Mesenchymal stem cell (in vitro differentiated cells and primary cell): ENCODE measurements at places on chromosomes 4 and X.

DNA sequence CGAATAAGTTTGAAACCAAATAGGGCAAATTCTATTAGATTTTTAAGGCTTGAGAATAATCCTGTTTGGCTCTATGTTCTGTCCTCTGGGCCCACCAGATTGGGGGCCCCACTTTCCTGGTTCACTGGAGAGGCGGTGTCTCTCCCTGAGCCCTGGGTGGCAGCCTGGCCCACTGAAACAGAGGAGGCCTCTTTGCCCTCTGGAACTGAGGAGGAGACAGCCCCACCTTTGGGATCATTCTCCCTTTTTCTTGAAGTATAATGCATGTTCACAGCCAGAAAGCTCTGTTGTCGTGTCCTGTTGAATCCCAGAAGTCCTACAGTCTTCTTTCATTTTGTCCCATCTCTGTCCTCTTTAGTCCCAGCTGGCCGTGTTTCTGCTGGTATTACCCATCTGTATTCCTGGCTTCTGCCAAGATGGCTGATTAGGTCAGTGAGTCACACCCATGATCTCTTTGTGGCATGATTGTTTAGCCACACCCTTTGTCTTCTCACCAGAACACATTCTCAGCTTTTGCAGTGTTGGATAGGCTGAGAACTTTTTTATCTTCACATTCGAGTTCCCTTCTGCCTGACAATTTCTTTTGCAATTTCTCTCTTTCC is 8.1 kb upstream of the TBC1D25 start:
- no peak overlapping the region for H3K4me3 ChIP-seq
- peak; percentile 63 for DNase-seq
- H3K27ac ChIP-seq = no peak overlapping the region
- H3K4me1 ChIP-seq = peaks cover 1% of the 10 kb centered on the region
- H3K27me3 ChIP-seq = no peaks in the 10 kb centered on the region

- DNase-seq = no peak
- no peak overlapping the region for H3K27ac ChIP-seq
- H3K27me3 ChIP-seq = no peaks in the 10 kb centered on the region
Measured at GRCh38 chr4:177087060-177087459, 222.6 kb upstream of the NEIL3 start.

DNA sequence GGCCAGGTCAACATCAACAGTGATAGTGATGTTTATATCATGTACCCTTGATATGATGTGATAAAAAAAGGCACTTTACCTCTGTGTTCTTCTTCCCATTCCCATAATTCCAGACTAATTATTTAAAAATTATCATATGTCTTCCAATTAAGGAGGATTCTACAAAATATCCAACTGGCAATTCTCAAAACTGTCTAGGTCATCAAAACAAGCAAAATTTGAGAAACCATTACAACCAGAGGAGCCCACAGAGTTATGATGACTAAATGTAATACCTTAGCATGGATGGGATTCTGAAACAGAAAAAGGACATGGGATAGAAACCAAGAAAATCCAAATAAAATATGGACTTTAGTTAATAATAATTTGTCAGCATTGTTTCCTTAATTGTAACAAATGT is 428.6 kb upstream of the AMOT start:
- H3K36me3 ChIP-seq = no peaks in the 10 kb centered on the region
- no peaks in the 10 kb centered on the region for H3K4me1 ChIP-seq
- H3K4me3 ChIP-seq = no peak overlapping the region
- no peak overlapping the region for H3K27ac ChIP-seq

DNA sequence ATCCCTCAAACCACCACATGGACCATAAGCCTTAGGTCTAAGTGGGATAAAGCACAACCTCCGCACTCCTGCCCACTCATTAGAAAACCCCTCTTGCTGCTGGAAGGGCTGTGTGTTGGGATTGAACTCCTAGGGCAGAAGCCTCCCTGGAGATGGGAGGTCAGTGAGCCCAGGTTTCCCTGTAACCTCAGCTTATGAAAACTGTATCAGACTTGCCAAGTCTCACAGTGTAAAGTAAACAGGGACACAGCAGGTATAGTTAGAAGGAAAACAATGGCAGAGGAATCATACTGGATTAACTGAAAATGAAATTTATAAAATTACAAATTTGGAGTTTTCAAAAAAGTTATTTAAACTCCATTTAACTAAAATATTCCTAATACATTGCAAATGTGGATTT is 29.9 kb downstream of the CASP6 start:
- no peaks in the 10 kb centered on the region for H3K27me3 ChIP-seq
- no peaks in the 10 kb centered on the region for H3K4me1 ChIP-seq
- H3K4me3 ChIP-seq = no peak overlapping the region
- DNase-seq = no peak
- H3K27ac ChIP-seq = no peak overlapping the region
- H3K36me3 ChIP-seq = peaks cover 4% of the 10 kb centered on the region

- no peak for DNase-seq
- no peaks in the 10 kb centered on the region for H3K27me3 ChIP-seq
- H3K4me1 ChIP-seq = peaks cover 8% of the 10 kb centered on the region
- no peaks in the 10 kb centered on the region for H3K36me3 ChIP-seq
Measured at GRCh38 chrX:49164589-49165360, 2.2 kb downstream of the MAGIX start.

DNA sequence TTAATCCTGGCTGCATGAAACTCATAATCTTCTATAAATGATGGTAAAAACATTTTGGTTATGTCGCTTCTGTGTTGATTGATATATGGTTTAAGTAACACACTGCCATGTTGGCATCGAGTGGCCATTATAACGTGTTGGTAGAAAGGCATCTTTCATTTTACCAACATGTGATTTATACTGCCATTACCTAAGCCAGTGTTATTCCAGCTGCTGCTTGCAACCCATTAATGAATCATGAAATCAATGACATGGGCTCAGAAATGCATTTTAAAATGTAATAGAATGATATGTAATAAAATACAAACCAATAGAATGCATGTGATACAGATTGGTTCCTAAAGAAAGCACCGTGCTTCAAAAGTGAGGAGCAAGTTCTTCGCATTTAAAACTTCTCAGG is 102.0 kb downstream of the VEGFC start:
- peaks cover 56% of the 10 kb centered on the region for H3K36me3 ChIP-seq
- H3K27me3 ChIP-seq = no peaks in the 10 kb centered on the region
- DNase-seq = no peak

DNA sequence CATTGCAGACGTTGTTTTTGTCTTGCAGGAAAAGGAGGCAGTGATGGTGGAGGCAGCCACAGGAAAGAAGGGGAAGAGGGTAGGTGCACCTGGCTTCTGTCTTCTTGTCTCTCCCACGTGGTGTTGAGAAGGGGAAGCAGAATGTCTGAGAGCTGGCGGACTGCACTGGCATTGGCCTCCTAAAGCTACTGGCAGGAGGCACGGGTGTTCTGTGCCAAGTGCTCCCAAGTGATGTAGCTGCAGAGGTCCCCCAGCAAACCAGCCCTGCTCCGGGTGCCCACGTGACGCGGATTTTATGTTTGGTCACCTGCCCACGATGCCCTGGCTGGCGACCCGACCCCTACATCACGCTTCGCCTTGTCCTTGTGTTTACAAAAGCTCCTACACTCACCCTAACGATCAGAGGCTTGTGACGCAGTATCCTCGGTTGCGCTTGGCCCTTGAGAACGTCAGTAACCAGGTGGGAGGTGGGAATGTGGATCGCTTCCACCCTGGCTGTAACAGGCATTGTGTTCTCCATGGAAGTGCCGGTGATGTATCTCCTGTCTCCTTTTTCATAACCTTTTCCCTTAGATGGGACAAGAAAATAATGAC is 28.5 kb upstream of the XG start:
- H3K27ac ChIP-seq = no peak overlapping the region
- peaks cover 98% of the 10 kb centered on the region for H3K36me3 ChIP-seq
- H3K27me3 ChIP-seq = no peaks in the 10 kb centered on the region

DNA sequence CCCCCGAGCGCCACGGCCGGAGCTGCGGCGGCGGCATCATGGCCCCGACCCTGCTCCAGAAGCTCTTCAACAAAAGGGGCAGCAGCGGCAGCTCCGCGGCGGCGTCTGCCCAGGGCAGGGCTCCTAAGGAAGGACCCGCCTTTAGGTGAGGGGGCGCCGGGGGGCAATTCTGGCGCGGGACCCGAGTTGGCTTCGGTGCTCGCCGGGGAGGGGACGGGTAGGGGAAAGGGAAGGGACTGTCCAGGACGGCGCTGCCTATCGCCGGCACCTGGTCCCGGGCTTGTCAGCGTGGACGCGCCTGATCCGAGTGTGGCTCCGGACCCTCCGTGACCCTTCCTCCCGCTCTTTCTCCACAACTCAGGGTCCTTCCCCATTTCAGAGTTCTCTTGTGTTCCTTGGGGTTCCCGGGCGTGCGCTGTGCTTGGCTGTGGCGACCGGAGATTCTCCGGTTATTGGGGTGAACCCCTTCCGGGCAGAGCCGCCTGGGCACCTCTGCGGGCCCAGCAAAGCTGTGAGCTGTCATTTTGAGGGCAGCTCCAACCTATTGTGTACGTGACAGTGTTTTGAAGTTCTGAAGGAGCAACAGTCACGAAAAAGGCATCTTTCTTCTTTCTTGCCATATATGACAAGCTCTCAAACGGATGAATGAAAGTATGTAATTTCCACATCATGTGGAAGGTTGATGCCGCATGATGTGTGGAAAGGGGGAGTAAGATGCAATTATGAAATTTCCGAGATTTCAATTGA is 522 bp downstream of the FNIP2 start:
- peak overlapping the region; percentile 86 for H3K4me3 ChIP-seq
- H3K36me3 ChIP-seq = no peaks in the 10 kb centered on the region
- DNase-seq = peak; percentile 45
- no peak overlapping the region for H3K27ac ChIP-seq
- no peaks in the 10 kb centered on the region for H3K27me3 ChIP-seq

GRCh38 chr4:20422398-20422797 is 170.7 kb downstream of the SLIT2 start:
- no peaks in the 10 kb centered on the region for H3K36me3 ChIP-seq
- H3K27ac ChIP-seq = no peak overlapping the region
- H3K4me1 ChIP-seq = no peaks in the 10 kb centered on the region
- H3K4me3 ChIP-seq = no peak overlapping the region
- no peaks in the 10 kb centered on the region for H3K27me3 ChIP-seq
- peak; percentile 56 for DNase-seq

GRCh38 chrX:118508635-118509034 is 13.0 kb downstream of the DOCK11 start:
- no peaks in the 10 kb centered on the region for H3K4me1 ChIP-seq
- DNase-seq = no peak
- H3K36me3 ChIP-seq = no peaks in the 10 kb centered on the region
- no peak overlapping the region for H3K27ac ChIP-seq
- no peak overlapping the region for H3K4me3 ChIP-seq
- no peaks in the 10 kb centered on the region for H3K27me3 ChIP-seq

DNA sequence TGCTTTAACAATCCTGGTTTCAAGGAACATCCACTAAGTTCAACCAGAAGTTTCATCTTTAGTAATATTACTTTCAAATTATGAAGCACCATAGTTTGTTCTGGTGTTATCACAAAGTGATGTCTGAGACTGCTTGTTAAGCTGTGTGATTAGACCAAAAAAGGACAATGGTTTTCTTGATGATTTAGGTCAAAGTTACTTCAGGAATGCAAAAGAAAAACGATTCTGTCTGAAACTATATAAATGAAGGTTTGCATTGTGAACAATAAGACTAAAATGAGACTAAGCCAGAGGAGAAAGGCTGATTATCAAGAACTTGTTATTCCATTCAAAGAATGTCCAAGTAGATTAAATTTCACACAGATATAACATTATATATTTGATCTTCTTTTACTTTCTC is 122.4 kb upstream of the ETNPPL start:
- no peaks in the 10 kb centered on the region for H3K36me3 ChIP-seq
- no peaks in the 10 kb centered on the region for H3K4me1 ChIP-seq
- no peaks in the 10 kb centered on the region for H3K27me3 ChIP-seq
- no peak overlapping the region for H3K4me3 ChIP-seq
- DNase-seq = no peak
- H3K27ac ChIP-seq = peak overlapping the region; percentile 61

DNA sequence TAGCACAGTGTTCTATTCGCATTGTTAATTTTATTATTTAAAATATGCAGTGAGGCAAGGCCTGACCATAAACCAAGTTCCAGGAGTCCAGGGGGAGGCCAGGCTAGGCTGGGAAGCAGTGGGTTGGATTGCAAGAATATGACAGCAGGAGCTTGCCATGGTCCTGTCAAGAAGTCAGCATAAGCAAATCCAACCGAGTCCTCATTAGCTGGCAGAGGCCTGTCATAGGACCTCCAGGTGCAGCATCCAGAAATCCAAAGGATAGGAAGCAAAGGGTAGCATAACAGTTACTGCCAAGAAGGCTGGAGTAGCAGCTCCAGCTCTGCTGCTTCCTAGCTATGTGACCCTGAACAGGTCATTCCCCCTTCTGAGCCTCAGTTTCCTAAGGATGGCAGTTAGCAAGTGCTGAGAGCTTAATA is 13.4 kb downstream of the PJA1 start:
- H3K4me1 ChIP-seq = peaks cover 7% of the 10 kb centered on the region
- DNase-seq = no peak
- no peak overlapping the region for H3K27ac ChIP-seq
- H3K36me3 ChIP-seq = no peaks in the 10 kb centered on the region
- peaks cover 63% of the 10 kb centered on the region for H3K27me3 ChIP-seq
- no peak overlapping the region for H3K4me3 ChIP-seq

- H3K27me3 ChIP-seq = no peaks in the 10 kb centered on the region
- H3K4me1 ChIP-seq = peaks cover 2% of the 10 kb centered on the region
- DNase-seq = no peak
- no peak overlapping the region for H3K4me3 ChIP-seq
- no peaks in the 10 kb centered on the region for H3K36me3 ChIP-seq
Measured at GRCh38 chr4:81839347-81840042, 367.8 kb upstream of the RASGEF1B start.

DNA sequence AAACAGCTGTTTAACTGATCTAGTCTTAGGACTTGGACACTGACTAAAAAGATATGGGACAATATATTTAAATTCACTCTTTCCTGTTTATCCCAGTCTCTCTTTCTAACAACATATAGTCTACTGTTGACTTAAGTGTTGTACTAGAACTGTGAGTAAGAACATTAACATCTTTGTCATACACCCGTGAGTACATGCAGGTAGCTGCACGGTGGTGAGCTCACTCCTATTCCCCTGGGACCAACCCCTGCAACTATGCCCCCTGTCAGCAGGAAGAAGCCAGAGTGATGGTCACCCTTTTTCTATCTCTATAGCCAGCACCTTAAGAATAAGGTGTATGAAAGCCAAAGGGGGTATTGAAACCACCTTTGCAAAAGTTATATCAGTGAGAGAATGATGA is 17.6 kb downstream of the TBL1X start:
- H3K27ac ChIP-seq = no peak overlapping the region
- DNase-seq = no peak
- no peaks in the 10 kb centered on the region for H3K36me3 ChIP-seq
- peaks cover 2% of the 10 kb centered on the region for H3K4me1 ChIP-seq
- no peak overlapping the region for H3K4me3 ChIP-seq

GRCh38 chr4:143391261-143391660 is 54.6 kb downstream of the GAB1 start:
- DNase-seq = no peak
- H3K4me3 ChIP-seq = no peak overlapping the region
- H3K4me1 ChIP-seq = peaks cover 5% of the 10 kb centered on the region

- DNase-seq = no peak
- peaks cover 1% of the 10 kb centered on the region for H3K4me1 ChIP-seq
- no peak overlapping the region for H3K27ac ChIP-seq
- H3K27me3 ChIP-seq = no peaks in the 10 kb centered on the region
Measured at GRCh38 chr4:123107444-123108252, 185.3 kb upstream of the NUDT6 start.
